ENCODE measurements at places on chromosomes 4 and X.

DNA sequence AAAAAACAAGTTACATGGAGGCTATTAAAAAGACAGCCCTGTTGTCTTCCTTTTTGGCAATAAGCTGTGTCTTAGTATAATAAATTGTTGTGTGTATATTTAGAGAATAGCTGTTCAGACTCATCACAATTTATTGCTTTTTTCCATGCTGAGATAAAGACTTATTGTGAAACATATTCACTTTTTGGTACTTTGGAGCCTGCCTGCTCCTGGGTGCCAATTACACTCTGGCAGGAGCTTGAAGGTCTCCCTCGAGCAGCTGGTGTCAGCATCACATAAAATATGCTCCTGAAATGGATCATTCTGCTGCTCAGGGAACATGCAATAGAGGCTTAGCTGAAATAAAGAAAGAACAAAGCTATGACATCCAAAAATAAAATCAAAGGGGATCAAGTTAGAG, 211.6 kb upstream of the DKK2 start:
- no peak for DNase-seq

DNA sequence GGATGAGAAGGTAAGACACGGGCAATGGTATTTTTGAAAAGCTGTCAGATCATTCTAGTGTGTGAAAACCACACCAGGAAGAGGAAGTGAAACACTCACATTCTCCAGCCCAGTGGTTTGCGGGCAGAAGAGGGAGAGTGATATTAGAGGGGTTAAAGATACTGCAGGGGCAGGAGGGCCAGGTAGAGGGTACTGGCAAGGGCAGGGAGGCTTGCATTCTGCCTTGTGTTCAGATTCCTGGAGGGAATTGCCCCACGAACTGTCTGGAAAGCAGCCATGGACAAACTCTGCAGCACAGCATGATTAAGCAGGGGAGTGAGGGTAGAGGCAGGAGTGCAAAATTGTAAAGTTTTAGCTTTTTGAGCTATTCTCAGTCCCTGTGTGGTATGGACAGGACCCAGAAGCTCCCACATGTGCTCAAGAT, 30.9 kb downstream of the NIPAL1 start:
- DNase-seq: peak; percentile 29

- no peak for DNase-seq
Measured at GRCh38 chrX:17028356-17028755, 81.9 kb downstream of the REPS2 start.

DNA sequence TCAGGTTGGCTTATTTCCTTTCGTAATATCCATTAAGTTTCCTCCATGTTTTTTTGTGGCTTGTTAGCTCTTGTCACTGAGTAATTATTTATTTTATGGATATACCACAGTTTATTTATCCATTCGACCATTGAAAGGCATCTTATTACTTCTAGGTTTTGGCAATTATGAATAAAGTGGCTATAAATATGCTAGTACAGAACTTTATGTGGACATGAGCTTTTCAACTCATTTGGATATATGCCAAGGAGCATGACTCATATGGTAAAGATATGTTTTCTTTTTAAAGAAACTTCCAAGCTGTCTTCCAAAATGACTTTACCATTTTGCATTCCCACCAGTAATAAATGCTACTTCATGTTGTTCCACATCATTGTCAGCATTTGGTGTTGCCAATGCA, 803.6 kb downstream of the GLUD2 start:
- DNase-seq: no peak

- no peak for DNase-seq
Measured at GRCh38 chrX:5780821-5781220, 447.8 kb downstream of the NLGN4X start.

DNA sequence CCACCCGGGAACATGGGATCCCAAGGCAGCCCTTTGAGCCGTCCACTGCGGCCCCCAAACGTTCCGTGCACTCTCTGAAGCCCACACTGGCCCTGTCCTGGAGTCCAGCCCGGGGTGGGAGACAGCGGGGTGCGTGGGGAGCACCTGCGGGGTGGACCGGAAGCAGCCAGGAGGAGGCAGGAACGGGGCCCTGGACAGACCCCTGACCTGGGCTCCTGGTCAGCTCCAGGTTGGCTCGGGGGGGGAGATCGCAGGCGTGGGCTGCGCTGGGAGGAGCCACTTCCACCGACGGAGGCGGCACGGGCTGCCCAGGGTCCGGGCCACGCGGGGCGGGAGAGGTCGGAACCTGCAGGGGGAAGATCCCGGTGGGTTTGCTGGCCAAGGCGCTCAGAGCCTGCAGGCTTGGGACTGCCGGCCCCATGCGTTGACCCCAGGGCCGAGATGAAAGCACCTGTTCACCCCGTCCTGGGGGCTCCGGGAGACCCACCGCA, 5.7 kb upstream of the PLCXD1 start:
- DNase-seq: no peak

GRCh38 chr4:145843148-145843547, 95.5 kb downstream of the ZNF827 start:
- no peak for DNase-seq
